Iris pigment epithelial cell (primary cell): ENCODE measurements at places on chromosomes 1 and 21.

DNA sequence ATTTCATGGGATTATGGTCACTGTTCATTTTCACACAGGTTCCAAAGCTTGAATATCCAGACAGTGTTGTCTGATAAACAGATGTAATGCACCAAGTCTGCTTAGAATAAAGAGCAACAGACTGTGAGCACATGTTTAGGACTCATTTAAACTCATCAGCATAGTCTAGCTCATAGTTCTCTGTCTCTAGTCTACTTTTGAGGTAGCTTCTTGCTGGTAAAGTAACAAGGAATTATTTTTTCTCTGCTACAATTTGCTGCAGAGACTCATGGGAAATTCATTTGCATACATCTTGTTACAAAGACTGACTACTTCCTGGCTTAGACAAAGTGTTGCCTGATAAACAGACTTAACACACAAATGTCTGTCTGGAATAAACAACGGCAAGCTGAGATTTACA is 187.2 kb downstream of the NFIA start:
- DNase-seq: no peak

GRCh38 chr1:184647471-184647870 is 107.2 kb downstream of the EDEM3 start:
- DNase-seq: no peak

DNA sequence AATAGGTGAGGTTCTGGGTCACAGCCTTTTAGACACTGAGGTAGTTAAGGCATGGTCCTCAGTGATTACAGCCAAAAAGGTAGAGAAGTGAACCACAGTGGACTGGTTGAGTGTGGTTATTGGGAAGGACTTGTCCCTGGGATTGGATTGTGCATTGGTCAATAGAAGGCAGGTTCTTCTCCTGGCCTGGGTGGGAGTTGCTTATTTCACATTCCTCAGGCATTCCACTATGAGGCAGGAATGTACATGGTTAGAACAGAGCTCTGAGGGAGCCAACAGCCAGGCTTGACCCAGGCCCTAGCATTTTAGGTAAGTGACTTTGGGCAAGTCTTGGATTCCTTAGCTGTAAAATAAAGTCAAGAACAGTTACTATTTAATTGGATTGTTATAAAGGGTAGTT is 97.9 kb upstream of the MARK1 start:
- peak; percentile 20 for DNase-seq

DNA sequence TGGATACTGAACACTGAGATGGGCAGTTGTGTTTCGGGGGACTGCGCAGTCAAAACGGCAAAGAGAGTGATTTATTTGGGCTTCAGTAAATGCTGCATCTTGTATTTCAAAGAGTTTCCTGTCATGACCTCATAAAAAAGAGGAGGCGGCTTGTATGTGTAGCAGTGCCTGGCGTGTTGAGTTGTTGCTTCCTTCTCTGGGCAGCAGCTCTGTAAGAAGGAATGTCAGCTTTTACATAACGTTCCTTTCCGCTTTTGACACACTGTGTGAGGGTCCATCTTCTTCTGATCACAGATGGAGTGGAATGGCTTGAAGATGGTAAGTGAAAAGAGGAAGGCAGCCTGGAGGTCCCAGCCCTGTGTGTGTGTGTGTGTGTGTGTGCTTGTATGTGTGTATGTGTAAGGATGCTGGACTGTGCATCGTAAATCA is 941 bp downstream of the ELAVL4 start:
- DNase-seq: peak; percentile 10

GRCh38 chr1:6460301-6461050 is 5.5 kb downstream of the TNFRSF25 start:
- DNase-seq: no peak

DNA sequence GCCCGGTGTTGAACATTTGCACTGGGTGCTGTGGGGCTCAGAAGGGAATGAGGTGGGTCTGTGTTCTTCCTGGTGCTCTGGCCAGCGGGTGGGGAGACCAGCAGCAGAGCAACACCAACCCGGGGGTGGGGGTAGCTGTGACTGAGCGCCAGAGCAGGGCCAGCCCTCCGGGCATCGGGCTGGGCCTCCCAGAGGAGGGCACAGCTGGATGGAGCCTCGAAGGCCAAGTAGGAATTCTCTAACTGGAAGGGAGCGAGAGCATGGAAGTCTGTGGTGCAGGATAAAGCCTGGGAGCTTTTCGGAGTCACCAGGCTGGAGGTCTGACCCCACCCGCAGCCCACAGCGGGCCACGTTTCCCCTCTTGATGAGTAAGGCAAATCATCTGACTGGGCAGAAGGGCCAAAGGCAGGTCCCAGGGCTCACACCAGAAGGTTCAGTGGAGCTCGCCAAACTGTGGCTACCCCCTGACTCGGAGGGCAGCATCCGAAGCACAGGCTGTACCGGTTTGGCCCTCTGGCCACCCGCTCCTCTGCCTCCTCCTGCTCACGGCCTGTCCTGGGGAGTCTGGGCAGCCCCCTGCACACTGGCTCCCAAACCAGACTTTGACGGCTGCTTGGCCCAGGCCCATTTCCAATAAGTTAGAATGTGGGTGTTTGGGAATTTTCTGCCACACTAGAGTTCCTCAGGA is 18.8 kb downstream of the SLC1A7 start:
- DNase-seq: no peak

DNA sequence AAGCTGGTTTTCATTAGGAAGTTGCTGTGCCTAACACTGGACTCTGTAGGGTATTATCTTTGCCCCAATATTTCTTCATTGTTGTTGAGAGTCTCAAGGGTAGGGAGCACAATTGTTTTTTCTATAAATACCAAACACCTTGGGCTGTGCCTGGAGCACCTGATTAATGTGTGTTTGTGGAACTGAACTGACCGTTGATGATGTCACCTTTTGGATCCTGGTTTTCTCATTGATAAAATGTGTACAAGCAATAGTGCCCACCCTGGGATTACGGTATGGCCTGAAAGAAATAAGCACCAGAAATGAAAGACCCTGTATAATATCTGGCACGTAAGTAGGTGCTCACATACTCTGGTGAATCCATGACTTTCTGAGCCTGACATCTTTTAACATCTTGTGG is 39.3 kb downstream of the KCNA2 start:
- DNase-seq: no peak

DNA sequence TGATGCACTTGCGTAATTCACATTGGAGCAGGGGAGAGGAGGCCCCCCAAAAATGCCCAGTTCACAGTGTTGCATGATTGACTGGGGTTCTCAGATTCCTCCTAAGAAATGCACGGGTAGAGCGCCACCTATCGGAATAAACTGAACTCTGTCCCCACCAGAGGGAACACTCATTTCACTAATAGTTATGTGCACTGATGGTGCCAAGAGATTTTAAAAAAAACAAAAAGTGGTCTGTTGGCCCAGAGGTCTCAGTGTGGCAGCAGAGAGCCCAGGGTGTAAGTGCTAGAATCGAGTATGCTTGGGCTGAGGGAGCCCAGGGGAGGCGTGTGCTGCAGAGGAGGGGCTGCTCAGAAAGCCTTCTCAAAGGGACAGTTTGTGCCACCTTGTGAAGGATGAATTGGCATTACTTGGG is 6.9 kb downstream of the PINK1 start:
- DNase-seq: peak; percentile 56

DNA sequence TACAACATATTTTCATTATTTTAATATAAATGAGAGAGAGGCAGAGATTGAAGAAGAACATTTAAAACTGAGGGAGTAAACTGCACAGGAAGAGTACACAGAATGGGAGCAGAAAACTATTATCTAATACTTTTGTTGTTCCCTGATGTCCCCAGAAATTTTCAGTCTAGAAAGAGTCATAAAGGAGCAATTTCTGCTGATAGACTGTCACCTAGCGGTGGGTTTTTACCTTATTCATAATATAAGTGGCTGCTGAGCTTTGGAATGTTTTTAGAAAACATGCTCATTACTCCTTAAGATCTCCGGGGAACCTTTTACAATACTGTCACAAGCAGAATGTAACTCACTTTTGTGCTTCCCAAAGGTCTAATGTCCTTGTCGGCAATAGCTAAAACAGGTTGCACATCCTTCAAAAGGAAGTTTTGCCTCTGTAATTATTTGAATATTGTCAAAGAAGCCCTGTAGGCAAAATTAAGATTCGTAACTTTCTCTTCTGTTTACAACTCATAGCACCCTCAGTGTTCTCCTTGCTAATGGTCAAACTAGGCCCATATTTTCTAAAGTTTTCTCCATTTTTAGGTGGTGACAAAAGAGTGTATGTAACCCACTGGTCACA is 4.9 kb upstream of the NPL start:
- peak; percentile 50 for DNase-seq

DNA sequence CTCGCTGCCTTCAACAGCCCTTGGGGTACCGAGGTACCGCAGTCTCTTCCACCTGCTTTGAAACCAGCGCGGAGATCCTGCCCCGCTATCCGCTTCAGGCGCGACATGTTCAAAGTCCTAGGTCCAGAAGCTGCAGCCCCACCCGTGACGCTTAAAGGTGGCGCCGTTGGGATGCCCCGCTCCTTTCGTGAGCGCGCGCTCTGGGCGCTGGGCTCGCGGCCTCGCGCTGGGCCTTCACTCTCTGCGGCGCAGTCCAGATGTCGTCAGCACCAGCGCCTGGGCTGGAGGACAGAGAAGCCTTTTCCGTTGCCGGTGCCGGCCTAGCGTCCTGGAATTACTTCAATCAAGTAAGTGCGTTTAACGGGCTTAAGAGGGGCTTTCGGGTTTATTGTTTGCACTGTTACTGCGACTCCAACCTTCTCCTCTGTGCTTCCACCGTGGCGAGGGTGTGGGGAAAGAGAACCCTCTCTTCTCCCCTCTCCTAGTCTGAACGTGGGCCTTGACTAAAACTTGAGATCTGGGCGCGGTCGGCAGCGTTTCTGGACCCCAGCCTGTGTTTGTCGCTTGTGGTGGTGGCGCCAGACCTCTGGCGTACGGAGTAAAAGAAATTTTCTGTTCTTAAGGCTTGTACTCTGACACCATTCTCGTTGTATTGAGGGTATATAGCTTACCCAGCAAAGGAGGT is at the start of gene LRRC40:
LRRC40 (minus strand) TSS at position 146 of the 685 bp plus-strand sequence; CDS start at position 107, 39 bp downstream.
- peak; percentile 97 for DNase-seq

- peak; percentile 31 for DNase-seq
Measured at GRCh38 chr1:200041337-200042118, 14.0 kb downstream of the NR5A2 start.

DNA sequence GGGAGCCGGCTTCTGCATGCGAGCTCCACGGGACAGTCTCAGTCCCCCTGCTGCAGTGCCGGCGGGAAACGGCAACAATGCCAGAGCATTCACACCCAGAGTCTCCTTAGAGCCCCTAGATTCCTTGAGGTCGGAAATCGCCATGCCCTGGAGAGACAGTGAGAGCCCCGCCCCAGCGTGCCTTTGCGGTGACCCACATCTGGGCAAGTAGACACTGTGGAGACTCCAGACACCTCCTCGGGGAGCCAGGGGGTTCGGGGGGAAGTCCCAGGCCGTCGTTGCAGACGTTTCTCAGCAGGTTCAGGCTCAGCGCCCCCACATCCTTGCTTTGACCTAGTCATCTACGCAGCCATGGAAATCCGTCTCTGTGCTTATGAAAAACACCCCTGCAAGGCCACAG is 81.3 kb upstream of the ARHGEF16 start:
- DNase-seq: no peak

DNA sequence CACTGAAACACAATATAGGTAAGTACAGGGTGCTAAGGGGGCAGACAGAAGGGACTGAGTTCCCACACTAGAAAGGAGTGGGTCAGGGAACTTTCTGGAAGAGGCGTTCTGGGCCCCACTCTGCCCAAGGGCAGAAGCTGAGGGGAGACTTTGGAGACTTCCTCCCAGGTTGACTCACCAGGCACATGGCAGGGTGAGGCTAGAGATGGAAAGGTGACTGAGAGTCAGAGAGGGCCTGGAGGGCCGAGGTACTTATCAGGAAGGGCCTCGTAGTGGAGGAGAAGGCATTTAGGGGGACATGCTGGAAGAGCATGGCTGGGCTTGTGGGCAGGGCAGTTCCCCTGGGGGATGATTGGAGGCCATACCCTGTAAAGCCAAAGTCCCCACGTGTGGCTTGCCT is 159.9 kb upstream of the JUN start:
- no peak for DNase-seq

DNA sequence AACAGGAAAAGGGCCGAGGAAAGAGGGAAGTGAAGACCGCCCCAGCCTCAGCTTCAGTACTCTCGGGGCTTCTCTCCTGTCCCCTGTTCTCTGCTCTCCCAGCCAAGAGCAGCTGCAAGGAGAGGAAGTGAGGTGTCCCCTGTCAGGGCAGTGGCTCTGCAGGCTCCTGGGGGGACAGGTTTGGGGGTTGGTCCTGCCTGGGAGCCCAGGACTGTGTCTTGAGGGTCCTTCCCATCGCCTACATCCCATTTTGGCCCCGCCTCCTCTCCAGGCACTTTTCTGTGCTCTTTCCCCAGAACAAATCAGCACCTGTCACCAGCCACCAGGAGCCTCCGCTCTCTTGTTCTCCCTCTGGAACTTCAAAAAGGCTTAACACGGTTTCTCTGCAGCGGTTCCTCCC is 82.6 kb downstream of the VWA5B1 start:
- no peak for DNase-seq

- no peak for DNase-seq
Measured at GRCh38 chr1:117180147-117180967, 30.4 kb downstream of the VTCN1 start.

DNA sequence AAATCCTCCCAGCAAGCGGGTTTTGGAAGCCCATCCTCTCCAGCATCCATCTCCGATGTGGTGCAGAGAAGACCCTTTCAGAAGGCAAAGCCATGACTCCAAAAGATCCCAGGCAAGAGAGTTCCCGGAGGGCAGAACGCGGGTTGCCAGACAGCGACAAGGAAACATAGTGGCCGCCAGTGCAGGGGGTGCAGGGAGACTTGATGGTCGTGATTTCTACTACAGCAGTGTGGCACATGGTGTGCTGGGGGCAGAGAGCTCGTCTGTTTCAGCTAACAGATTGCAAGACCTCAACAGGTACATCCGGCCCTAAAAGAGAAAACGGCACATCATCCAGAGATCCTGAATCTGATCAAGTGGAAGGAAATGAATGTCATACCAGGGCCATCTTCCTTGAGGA is 74.3 kb downstream of the HLCS start:
- no peak for DNase-seq

- no peak for DNase-seq
Measured at GRCh38 chr1:12487520-12487919, 130.5 kb downstream of the DHRS3 start.

DNA sequence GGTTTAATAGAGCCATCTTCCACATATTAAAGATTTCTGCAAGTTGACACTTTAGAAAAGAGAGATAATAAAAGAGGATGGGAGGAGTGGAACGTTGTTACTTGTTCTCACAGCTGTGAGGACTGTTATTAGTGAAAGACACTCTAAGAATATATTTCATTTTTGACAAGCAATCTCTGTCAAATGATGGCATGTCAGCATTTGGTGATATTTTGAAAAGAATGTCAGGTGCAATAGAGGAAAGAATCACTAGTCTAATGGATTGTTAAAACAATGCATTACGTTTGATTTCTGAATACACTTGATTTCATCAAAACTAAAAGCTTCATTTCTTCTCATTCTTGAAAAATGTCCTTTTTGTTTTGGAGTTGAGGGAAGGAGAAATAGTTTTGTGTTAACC is 853.4 kb downstream of the PLA2G4A start:
- DNase-seq: no peak
